ENCODE measurements at places on chromosomes 4 and X. TPM values are rescaled to one million over a fixed set of nuclear protein-coding genes. Genes with fewer than 3 reads are reported as not detected.

DNA sequence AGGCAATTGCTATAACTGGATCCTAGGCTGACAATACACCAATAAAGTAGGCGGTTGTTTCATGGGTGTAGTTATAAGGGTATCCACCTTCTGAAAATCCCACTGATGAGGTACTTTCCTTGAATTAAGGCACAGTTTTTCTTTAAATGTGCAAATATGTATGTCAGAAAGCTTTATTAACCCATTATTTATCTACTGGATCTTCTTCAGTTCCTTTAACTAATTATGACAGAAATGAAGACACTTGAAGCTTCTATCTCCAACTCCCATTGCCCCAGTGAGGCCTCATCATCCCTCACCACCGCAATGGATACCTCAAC lies 159.6 kb upstream of the KLF3 start:
- no peak for DNase-seq

- no peak for DNase-seq
These were observed 1.6 kb upstream of the RBM46 start for GRCh38 chr4:154779362-154779947.

DNA sequence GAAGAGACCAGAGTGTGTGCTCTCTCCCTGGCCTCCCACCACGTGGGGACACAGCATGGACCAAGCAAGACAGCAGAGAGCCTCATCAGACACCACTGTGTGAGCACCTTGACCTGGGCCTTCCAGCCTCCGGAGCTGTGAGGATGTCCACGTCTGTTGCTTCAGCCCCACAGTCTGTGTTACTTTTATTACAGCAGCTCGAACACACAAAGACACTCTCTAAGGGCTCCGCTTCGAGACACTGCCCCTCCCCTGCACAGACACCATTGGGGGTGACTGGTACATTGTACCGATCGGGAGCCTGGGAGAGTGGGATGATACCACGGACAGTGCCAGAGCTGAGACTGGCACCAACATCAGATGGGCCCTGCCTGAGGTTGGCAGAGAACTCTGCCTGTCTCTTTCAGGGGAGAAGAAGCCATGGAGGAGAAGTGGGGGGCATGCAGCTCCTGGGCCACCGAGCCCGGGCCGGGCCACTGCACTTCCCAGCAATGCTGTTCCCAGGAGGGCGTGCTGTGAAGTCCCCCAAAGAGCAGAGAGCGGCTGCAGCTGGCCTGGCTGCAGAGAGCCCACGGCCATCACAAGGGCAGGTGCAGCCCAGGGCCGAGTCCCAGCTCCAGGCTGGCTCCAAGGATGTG lies 48.1 kb upstream of the HMX1 start:
- no peak for DNase-seq

DNA sequence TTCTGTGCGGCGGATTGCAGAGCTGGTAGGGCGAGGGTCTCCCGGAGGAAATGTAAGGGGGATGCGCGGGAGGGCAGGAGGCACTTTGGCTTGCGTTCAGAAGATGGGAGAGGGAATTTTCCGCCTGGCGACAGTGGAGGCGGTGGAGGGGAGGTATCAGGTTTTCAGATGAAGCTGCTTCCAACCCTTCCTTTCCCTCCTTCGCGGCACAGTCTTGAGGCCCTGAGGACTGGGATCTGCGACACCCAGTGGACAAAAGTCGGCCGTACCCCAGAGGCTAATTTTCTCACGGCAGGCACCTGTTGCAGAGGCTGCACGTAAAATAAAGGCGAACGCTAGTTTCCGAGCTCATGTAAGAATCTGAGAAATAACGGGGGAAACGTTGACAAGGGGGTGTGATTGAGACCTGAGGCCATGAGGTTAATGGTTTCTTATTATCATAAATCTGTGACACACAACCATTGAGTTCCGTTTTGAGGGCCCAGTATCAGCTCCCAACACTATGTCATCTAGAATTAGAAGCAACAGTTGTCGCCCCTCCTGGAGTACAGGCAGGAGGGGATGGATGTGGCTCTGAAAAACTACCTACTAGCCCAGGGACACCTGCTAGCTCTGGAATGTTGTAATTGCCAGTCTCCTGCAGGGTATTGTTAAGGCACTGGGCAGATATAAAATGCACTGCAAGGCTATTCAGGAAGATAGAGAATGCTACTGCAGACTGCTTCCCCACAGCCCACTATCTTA lies 1.1 kb downstream of the ZCCHC18 start:
- DNase-seq, result peak; percentile 38

DNA sequence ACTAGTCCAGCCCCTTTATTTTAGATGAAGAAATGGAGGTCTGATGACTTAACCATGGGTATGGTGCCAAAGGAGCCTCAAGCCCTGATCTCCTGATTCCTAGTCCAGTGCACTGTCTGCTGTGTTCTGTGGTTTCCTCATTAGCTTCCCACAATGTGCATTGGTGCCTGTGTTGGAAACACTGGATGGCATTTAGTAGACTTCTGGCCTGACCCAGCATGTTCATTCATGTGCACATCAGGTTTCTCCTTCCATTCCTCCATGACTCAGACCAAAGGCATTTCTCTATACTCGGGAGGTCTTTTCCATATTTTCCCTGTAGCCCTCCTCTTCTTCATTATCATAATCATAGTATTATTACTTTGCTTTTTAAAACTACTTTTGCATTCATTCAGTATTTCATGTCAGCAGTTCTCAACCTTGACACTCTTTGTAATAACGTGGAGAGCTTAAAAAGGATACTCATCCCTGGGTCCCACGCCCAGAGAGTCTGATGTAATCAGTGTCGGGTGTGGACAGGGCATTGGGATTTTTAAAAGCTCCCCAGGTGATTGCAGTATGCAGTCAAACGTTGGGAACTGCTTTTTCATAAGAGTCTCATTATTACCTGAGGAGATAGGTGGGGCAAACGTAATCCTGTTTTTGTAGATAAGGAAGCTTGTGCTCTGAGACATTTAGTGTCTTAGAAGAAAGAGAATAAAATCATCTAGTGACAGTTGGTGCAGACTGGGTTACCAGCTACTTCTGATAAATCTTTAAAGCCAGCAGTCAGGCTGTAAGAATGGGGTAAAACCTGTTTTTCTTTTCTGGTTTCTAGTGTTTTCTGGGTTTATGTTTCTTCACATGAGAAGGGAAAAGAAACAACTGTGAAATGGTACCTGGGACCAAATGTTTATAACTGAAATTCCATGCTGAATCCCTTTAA lies 40.9 kb upstream of the XK start:
- no peak for DNase-seq

- DNase-seq, result no peak
These were observed 279.0 kb downstream of the CFAP47 start for GRCh38 chrX:36198575-36198974.

GRCh38 chr4:89123451-89123851 lies 12.1 kb downstream of the TIGD2 start:
- no peak for DNase-seq

- no peak for DNase-seq
These were observed 50.2 kb downstream of the CPZ start for GRCh38 chr4:8642651-8643321.

DNA sequence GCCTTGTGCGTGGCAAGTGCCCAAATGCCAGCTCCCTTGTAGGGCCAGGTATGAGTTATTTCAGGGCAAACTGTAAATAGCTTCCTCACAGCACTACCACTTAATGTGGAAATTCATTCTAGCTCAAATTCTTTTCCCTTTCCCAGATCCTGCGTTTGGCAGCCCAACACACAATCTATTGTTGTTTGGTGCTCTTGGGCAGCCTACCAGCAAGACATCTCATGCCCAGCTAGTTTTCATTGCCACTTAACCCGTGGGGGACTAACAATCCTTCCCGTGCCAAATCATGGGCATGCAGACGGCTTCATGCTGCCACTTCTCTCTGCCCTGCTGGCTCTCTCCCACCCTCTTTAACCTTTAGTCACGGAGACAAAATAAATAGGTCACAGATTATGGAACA lies 454.2 kb downstream of the GRIA2 start:
- no peak for DNase-seq

DNA sequence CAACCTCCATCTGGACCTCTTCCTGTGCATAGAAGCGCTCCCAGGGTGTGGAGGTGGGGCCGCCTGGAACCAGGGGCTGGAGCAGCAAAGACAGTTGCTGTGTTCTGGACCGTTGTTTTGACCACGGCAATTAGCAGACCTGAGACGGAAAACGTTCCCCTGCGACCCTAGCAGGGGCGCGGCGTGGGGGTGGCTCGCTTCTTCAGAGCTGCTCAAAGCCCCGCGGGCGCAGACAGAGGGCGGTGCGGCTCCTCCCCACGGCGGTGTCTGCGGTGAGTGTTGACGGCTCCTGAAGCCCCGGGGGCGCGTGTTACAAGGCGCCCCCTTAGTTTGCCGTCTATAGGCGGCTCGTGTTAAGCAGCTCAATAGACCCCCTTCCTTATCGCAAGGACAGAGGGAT lies 79.2 kb downstream of the TRIML1 start:
- no peak for DNase-seq

DNA sequence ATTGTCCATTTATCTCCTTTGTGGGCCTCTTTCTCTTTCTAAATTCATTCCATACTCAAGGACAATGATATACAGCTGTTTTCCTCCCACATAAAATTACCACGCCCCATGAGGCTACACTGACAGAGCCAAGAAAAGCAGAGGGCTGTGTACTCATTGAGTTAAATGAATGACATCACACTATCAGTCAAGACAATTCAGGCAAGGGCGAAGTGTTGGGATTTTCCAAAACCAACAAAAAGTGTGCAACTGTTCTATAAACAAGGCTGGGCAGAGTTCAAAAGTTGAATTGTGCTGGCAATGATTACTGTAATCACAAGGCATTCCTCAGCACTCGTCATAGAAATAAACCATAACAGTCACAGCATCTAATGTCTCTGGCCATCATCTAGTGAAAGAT lies 799.6 kb upstream of the DIAPH2 start:
- DNase-seq, result no peak

- no peak for DNase-seq
These were observed 194.4 kb downstream of the QDPR start for GRCh38 chr4:17317526-17317925.

GRCh38 chr4:185597532-185598188 lies 62.4 kb upstream of the PDLIM3 start:
- DNase-seq, result peak; percentile 79

- DNase-seq, result no peak
These were observed 14.3 kb upstream of the FAM13A start for GRCh38 chr4:89071311-89071710.

PNPLA4 gene
- 34.9 TPM for total RNA-seq

RAB39B gene
- total RNA-seq, result not detected

GYPB gene
- not detected for total RNA-seq

SPARCL1 gene
- total RNA-seq, result 361 TPM

MAGEB4 gene
- not detected for total RNA-seq

SPRY1 gene
- 37.3 TPM for total RNA-seq

WWC2 gene
- total RNA-seq, result 34.4 TPM
